Astrocyte of the hippocampus (primary cell): ENCODE measurements at places on chromosomes 2 and 18.

GRCh38 chr2:62409442-62409841 is 96.6 kb downstream of the TMEM17 start:
- DNase-seq, result peak; percentile 16

GRCh38 chr2:24339856-24340262 is 20.5 kb downstream of the ITSN2 start:
- no peak for DNase-seq

- DNase-seq, result no peak
These were observed 59.7 kb upstream of the KCNJ3 start for GRCh38 chr2:154638783-154639182.

DNA sequence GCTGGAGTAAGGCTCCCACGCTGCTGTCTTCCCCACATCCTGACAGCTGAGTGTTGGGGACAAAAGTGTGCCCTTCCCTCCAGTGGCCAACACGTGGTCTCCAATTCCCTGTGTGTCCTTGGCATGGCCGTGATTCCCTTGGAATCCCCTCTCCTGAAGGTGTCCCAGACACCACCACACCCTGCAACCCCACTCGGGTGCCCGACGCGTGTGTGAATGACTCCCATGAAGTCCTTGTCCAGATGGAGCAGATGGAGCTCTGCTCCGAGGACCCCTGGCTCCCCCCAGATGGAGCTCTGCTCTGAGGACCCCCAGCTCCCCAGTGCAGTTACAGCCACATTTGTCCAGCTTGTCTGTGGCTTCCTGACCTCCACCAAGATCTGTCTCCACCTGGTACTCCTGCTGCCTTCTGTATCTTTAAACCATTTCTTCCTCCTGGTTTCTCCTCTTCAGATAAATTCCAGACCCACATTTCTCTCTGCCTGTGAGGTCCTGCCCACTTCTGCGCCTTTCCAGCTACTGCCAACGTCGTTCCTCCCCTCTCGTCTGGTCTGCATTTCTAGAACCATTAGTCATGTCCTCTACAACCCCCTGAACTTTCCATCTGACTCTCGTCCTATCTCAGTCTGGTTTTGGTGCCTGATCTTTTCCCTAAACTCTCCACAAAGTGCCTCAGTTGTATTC is 86.8 kb upstream of the PXDN start:
- DNase-seq, result peak; percentile 35

DNA sequence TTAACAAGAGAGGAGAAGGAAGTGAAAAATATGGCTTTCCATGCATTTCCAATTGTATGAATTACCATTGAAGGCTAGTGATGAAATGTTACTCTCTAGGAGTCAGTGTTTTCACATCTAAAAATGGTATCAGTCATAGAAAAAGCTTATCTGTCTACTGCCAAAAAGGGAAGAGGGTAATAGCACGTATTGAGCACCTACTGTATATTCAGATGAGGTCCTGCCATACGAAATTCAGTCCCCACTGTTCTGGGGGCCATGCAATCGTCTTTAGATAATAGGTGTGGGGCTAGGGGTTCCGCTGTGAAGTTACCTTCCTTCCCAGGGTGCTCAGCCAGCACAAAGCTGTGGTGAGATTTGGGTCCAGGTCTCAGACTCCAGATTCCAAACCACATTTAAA is 14.2 kb upstream of the GRHL1 start:
- DNase-seq, result no peak

GRCh38 chr2:44937688-44938240 is 3.7 kb upstream of the SIX3 start:
- peak; percentile 56 for DNase-seq

GRCh38 chr2:210752532-210752931 is 196.1 kb downstream of the CPS1 start:
- no peak for DNase-seq

DNA sequence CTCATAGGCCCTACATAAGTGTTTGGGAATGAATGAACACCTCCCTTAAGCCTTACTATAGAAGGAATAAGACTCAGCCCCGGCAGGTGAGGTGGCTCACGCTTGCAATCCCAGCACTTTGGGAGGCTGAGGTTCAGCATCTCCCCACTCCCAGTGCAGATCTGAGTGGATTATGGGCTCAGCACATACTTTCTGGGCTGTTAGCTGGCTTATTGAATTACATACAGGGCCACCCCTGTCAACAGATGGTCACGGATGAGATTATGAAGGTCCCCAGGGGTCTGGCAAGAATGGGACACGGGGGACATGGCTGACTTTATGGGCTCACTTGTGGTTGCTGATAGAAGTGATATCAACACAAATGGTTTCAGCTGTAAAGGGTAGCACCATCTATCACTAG is 322.3 kb downstream of the TSN start:
- DNase-seq, result no peak

- DNase-seq, result no peak
These were observed 24.3 kb downstream of the DSC2 start for GRCh38 chr18:31077878-31078277.

DNA sequence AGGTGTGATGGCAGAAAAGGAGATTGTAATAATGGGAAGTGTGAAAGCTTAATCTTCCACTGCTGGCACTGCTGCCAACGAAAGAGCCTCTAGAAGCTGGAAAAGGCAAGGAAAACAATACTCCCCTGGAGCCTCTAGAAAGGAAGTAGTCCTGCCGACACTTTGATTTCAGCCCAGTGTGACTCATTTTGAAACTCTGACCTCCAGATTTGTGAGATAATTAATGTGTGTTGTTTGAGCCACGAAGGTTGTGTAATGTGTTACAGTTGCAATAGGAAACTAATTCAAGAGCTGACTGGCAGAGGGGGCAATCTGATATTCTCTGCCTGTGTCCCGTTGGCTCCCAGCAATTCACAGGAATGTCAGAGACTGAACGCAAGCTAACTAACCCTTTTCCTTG is 219.2 kb upstream of the UBE2E3 start:
- DNase-seq, result peak; percentile 58

- DNase-seq, result no peak
These were observed 660.6 kb downstream of the NYAP2 start for GRCh38 chr2:226059961-226060627.

- no peak for DNase-seq
These were observed 76.6 kb downstream of the KIAA1328 start for GRCh38 chr18:36905571-36905970.

- peak; percentile 75 for DNase-seq
These were observed 178.7 kb downstream of the CLIP4 start for GRCh38 chr2:29293830-29294438.

DNA sequence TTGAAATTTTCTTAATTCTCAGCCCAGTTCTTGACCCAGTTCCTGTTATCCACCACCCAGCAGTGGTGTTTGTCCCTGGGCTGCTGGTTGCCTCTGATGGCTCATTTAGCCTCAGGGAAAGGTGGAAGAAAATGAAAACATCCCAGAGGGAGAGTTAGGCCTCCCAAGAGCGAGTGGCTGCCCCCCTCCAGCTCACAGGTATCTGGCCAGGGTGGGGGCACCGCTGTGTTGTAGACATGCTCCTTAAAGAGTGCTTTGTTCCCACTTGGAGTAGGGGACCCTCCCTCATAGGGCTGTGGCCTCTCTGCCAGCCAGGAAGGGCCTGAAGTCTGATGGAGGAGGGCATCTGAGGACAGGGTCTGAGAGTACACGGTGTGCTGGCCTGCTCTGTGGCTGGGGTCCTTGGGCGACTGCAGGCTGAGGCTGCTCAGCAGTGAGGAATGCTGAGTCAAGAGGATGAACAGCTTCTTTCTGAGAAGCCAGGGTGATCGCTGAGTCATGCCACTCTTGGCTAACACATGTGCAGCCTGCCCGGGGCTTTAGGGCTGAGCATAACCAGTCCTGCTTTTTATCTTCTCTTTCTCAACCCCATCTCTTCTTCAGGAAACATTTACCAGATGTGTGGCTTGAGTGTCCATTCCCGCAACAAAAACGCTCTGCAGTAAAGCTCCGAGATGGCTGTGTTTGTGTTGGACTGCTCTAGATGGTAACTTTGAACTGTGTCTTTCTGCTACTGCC is 72.3 kb downstream of the IL1R2 start:
- DNase-seq, result peak; percentile 97

- peak; percentile 27 for DNase-seq
These were observed 154.3 kb downstream of the LCLAT1 start for GRCh38 chr2:30601375-30601774.

DNA sequence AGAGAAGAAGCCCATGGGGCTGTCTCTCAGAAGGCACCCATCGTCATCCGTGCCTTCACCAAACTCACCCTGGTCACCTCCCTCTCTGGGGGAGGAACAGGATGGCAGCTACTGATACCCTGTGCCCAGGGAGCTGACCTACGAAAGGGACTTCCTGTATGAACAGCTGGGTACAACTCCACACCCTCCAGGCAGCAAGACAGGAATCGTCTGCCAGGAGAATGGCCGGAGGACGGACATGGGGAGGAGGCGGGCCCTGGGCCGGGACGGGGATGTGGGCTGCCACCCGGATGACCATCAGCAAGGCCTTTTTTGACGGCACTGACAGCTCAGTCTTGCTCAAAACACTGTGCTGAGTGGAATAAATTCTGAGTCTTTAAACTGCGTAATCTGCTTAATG is 243.6 kb downstream of the HDAC4 start:
- no peak for DNase-seq

- no peak for DNase-seq
These were observed 21.8 kb upstream of the NOSTRIN start for GRCh38 chr2:168780669-168781071.

- no peak for DNase-seq
These were observed 843.4 kb downstream of the TMEM182 start for GRCh38 chr2:103605071-103605780.

DNA sequence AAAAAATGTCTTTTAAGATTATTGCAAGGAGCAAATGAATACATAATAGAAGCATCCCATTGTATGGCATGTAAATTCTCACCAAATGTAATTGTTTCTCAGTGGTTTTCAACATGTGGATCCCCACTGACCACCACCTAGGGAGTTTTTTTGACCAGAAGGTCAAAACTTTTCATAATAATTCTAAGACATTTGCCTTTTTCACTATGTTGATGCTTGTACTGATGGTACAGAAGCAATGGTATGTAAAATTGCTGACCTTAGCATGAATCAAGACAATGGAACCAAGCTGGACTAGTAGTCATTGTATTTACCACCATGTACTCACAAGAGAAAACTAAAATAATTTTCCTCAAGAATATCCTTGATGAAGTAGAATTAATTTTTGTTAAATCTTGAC is 36.8 kb downstream of the RAB10 start:
- DNase-seq, result no peak

- peak; percentile 25 for DNase-seq
These were observed 234.5 kb downstream of the RBM43 start for GRCh38 chr2:151027151-151027550.

DNA sequence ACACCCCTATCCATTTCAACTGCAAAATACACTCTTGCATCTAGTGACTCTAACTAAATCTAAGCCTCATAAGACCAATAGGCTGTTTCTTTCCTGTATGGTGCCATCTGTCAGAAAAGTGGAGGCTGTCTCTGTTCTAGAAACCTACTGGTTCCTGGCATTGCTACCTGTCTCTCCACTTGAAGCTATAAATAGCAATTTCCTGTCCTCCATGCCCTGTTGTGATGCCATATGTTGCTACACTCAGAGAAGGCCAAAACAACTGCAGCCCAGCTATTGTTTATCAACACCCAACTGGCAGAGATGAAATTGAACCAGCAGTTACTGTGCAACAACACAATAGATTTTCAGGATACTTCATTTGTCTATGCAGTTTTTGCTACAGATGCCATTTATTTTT is 1355.1 kb upstream of the SLC39A10 start:
- DNase-seq, result no peak

GRCh38 chr2:42324949-42325348 is 36.1 kb downstream of the COX7A2L start:
- no peak for DNase-seq
